Stimulated activated CD4-positive, alpha-beta T cell treated with anti-CD3 and anti-CD28 coated beads, TNF-alpha, amount 100 ng/mL, for 1 hour (primary cell): ENCODE measurements at places on chromosomes 6 and 20.

DNA sequence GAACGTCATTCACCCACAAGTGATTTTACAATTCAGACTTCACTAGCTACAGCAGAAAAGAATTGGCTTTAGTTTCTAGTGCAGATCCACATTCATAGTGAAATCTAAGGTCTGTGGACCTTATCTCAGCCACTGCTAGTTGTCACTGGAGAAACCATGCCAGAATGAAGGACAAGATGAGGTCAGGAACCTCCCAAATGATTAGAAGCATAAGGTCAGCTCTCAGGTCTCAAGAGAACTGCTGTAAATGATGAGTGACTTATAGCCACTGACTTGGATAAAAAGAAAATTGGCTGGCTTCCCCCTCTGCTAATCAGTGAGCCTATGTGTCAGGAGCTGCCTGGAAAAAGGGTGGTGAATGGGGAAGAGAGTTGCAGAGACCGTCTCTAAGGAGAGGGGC lies 265.3 kb upstream of the BMP2 start:
- no peak for DNase-seq

GRCh38 chr6:155455766-155456165 lies at the start of gene NOX3:
TSS of gene NOX3 (minus strand) at chr6:155455839. CDS start at chr6:155455800, 39 bp downstream.
- DNase-seq: no peak

- no peak for DNase-seq
Measured at GRCh38 chr6:145214570-145214969, 520.8 kb downstream of the EPM2A start.

DNA sequence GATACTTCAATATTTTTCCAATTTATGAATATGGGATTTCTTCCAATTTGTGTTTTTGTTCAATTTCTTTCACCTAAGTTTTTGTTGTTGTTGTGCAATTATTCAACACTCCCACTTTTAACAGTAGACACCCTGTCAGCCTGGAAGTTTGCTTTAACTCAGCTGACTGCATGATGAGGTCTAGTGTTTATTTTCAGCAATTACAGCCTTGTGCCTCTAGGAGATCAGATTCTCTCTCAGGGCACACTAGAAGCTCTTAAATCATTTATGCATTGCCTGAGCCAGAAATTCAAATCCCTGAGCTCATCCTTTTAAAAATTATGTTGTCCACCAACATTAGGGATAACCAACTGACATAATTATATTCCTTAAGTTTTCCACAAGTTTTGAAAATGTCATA lies 85.7 kb downstream of the MRAP2 start:
- DNase-seq: no peak

- DNase-seq: no peak
Measured at GRCh38 chr20:3461211-3461771, 9.5 kb upstream of the ATRN start.

DNA sequence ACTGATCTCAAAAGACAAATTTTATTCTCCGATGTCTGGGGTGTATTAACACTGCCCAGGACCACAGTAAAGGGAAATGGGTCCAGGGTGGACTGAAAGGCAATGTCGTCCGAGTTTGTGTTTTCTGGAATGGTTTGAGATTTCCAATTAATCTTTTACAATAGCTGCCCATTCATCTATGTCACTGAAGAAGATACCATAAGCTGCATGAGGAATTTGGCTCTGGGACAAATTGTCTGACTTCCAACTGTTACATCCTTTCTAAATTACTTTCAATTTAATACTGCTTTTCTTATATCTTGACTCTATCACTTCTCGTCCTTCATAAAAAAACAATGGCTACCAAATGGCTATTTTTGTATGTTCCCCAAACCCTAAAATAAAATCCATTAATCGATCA lies 130.7 kb upstream of the KCNK16 start:
- no peak for DNase-seq

DNA sequence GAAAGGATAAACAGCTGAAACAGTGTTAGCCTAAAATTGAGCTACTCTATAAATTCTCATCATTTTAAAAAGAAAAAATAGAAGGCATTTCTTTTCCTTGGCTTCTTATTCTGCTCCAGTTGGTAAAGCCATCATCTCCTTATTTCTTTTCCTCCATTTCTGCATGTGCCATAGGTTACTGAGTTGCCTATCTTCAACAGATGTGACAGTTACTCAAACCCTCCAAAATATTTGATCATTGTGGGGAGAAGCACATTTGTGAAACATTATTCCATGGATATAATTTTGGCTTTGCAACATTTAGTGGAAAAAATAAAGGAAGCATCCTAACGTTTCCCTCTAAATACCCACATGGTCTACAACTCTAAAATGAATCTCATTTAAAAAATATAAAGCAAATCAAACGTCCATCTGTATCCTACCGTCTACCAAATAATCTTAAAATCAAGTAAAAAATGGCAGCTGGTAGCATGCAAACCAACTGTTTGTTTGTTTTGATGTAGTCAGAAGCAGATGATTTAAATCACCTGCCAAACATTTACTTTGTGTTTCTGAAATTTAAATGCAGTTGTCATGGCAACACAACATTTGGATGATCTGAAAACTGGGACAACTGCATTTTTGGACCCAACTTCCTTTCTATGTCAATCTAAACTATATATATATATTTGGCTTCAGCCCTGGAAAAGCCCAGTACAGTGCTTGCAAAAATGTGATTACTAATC lies 16.8 kb upstream of the SNX9 start:
- DNase-seq: no peak

DNA sequence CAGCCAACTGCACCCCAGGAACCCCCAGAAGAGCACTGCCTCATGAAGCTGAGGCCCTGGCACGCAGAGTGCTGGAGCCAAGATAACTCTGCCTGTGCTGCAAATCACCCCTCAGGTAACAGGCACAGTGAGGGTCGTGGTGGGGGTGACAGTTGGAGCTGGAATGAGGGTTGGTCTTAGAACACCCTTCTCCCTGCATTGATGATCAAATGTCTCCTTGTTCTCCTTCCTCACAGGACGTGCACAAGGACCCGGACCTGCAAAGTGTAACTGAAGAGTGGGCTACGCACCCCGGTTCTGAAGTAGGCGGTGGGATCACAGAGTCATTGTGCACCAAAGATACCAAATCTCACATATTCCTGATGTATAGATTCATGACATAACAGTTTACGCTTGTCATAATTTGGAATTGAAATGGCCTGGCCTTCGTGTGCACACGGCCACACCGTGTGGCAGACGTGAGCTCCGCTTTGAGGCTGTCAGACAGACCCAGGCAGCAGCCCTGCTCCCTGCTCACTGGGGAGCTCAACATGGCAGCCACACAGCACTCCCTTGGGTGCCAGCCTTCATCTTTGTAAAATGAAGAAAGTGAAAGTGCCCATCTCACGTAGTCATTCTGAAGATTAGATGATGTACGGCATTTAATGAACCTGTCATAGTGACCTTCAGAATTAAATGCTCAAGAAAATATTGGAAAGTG lies 8.8 kb downstream of the THBS2 start:
- no peak for DNase-seq

DNA sequence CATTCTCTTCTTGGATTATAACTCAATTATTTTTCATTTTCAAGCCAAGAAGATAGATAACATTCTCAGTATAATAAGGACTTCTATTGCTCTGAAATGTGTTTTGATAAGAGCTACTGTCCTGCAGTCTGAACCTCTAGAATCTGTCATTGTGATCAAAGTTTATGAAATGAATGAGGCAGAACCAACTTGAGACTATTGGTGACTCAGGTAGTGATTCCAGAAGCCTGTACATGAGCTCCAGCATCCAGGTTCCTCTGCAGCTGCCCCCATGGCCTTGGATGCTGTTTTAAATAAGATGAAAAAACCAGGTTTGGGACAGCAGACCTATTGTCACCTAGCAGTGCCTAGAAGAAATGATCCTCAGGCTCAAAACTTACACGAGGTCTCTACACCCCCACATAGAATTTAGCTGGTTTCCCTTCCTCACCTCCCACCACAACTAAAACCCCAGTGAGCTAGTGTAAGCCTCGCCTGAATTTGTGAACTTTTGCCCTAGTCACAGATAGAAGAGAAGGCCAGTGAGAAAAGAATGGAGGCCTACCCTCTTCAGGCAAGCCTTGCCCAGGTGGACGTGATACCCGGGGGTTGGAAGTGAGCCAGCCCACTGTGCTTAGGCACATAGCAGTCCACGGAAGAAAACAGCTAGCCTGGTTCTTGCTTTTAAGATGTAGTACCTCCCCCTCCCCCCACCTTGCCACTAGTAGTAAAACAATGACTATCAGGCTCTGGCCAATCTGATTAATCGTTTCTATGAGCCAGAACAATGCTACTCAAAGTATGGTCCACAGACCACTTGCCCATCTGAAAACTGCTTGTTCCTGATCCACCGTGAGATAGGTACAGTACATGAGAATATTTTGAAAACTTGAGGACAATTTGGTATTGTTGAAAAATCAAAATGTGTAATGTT lies 73.0 kb upstream of the SYNJ2 start:
- DNase-seq: no peak

DNA sequence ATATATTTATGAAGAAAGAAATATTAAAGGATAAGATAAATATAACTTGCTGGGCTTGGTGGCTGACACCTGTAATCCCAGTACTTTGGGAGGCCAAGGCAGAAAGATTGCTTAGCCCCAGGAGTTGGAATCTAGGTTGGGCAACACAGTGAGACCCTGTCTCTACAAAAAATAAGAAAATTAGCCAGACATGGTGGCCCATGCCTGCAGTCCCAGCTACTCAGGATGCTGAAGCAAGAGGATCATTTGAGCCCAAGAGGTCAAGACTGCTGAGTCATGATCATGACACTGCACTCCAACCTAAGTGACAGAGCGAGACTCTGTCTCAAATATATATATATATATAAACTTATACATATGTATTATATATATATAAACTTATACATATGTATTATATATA lies 164.0 kb downstream of the MRPL14 start:
- no peak for DNase-seq

DNA sequence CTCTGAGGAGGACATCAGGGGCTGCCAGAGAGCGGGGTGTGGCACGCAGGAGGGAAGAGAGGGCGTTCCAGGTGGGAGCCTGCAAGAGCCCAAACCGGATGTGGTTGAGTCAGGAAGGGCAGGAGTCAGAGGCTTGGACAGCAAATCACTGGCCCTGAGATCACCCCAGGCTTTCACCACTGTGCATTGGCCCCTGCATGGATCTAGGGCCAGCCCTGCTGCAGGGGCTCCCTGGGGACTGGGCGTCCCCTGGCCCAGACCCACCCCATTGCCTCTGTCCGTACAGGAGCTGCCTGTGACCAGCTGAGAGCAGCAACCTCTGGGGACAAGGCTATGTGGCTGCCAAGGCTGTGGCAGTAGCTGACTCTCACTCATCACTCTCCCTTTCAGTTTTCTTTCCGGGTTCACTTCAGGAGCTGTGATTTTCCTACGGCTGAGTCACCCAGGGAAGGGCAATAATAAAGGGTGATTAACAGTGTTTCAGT lies 33.9 kb downstream of the KCNK17 start:
- DNase-seq: no peak

DNA sequence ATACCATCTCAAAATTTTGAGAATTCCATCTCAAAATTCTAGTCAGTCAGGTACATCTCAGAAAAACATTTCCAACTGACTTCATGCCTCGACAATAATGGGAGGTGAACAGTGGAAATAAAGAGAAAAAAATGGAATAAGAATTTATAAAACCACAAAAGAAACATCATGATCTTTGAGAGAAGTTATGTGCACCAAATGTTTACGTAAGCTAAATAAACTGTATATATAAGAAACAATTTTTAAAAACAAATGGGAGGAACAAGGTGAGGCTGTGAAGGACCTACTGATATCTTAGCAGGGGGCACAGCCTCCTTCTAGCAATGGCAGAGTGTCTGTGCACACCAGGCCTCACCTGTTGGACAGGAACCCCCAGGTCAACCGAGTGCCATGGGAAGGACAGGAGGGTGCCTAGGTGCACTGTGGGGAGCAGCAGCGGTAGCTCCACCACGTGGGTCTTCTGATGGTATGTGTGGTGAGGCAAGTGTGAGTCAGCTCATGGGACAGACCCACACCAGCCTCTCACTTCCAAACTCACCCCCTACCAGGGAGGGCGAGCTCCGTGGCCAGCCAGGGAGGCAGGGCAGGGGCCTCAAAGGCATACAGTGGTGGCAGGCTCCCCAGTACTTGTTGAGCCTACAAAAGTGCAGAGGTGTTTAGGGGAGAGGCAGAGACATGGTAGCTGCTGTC lies 23.2 kb downstream of the DIDO1 start:
- DNase-seq: no peak

DNA sequence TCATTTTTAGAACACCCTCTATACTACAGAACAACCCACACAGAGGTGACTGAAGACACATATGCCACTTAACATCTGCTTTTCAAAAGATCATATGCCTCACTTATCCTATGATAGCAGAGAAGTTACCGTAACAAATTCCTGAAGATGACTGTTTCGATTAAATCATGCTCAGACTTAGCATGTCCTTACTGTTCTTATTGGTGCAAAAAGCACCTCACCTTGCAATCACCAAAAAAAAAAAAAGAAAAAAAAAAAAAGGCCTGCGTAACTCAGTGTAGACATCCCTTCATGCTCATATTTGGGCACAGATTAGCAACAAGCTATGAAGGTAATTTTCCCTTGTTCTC lies 17.7 kb upstream of the DST start:
- no peak for DNase-seq

- DNase-seq: no peak
Measured at GRCh38 chr6:152050451-152051195, 243.1 kb downstream of the ESR1 start.

DNA sequence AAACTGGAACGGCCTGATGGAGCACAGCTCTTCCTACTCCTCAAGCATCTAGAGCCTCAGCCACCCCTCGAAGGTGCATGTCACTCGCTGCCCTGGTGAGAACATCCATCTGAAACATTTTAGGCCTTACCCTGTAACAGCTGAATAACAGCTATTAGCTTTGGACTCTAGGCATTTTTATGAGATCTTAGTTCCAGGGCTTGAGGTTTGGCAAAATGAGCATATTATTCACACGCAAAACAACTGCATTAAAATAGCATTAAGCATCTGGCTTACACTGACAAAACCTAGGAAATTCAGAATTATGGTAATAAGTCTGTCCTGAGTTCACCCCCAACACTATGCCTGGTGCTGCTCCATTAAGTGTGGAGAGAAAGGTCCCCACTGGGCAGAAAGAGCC lies 56.1 kb downstream of the ADAT2 start:
- DNase-seq: no peak

DNA sequence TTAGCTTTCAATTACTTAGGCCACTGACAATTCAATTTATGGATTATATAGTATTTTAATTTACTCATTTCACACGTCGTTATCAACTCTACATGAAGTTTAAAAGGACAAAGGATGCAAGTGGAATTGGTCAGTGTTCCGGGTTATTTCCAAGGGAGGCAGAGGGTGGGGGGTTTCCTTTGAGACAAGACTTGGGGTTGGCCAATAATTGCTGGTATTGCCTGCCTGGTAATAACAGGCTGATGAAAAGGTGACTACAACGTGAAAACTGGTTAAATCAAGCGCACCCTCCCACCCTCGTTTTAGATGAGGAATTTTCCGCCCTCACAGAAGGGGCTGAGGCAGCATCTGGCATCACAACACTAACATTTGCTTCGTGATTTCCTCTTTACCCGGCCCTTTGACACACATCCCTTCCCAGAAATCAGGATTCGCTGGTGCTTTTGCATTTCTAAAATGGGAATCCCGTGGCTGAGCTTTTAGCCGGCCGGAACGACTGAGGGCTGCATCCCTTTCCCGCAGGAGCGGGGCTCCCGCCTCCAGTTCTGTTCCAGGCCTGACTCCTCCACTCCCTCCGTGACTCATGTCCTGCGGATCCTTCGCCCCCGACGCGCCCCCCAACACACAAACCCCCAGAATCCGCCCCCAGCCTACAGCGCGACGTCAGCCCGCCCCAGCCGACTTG lies 999 bp upstream of the PIM1 start:
- DNase-seq: no peak

GRCh38 chr6:22766979-22767378 lies 197.6 kb downstream of the HDGFL1 start:
- no peak for DNase-seq

GRCh38 chr6:64064919-64065318 lies 429.3 kb downstream of the PHF3 start:
- no peak for DNase-seq
